ENCODE measurements at places on chromosomes 2 and 18. TPM values are rescaled to one million over a fixed set of nuclear protein-coding genes. Genes with fewer than 3 reads are reported as not detected.

Gene NAT8
- total RNA-seq: not detected

Gene AKAIN1
- total RNA-seq: not detected

Gene ANKRD30B
- not detected for total RNA-seq

Gene SGO2
- total RNA-seq: 20.5 TPM

Gene CCDC85A
- total RNA-seq: 16.9 TPM

GRCh38 chr2:182952741-182953450 is 85.4 kb downstream of the NCKAP1 start:
- DNase-seq: no peak

DNA sequence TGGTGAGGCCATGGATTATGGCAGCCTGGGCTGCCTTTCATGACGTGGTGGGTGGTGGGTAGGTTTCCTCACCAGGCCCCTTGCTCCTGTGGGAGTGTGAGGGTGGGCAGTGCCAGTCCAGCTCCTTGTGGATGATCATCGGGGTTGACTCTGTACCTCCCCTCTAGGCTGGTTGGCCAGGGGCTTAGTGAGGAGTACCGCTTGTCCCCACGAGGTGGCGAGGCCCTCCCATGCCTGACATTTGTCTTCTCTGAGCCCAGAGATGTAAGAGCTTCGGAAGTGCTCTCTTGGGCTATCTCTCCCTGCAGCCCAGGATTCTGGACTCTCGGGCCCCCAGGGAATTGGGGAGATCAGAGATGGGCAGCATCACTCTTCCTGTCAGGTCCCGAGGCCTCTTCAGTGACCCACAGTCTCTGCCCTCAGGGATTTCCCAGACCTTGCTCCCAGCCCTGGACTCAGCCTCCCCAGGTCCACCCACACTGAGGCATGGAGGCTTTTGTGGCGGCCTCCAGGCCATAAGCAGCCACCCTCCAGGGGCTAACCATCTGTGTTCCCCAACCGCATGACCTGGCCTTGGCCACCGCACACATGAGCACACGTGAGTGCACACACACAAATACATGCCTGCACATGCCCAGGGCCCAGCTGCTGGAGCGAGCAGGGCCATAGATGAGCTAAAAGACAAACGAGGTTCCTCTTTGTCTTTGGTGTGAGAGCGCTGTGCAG is 6.5 kb downstream of the SPR start:
- peak; percentile 72 for DNase-seq

DNA sequence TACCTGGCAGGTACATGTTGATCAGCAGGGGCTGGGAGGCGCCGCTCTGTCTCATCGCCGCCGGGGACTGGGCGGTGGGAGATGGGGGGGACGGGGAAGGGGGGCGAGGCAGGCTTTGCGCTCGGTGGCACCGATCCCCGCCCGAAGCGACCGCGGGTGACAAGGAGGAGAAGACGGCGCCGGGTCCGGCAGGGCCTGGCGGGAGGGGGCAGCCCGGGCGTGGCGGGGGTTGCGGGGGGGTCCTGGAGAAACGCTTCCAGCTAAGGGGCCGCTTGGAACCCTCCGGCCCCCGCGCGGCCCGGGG is at the start of gene FEV:
TSS of gene FEV (minus strand) at position 164 of the 304 bp plus-strand sequence. CDS start at position 55, 109 bp downstream.
- no peak for DNase-seq

- DNase-seq: no peak
Observed at GRCh38 chr2:145070703-145071102, 550.8 kb upstream of the ZEB2 start.

- DNase-seq: no peak
Observed at GRCh38 chr2:16179701-16180416, 239.5 kb downstream of the MYCN start.

- no peak for DNase-seq
Observed at GRCh38 chr2:123894167-123894566, 130.9 kb upstream of the CNTNAP5 start.
